ENCODE measurements at places on chromosomes 16 and 17.

- no peak for DNase-seq
Observed at GRCh38 chr16:16147316-16147999, 75.8 kb downstream of the ABCC6 start.

GRCh38 chr16:3771513-3771912, 54.2 kb upstream of the TRAP1 start:
- DNase-seq = no peak

DNA sequence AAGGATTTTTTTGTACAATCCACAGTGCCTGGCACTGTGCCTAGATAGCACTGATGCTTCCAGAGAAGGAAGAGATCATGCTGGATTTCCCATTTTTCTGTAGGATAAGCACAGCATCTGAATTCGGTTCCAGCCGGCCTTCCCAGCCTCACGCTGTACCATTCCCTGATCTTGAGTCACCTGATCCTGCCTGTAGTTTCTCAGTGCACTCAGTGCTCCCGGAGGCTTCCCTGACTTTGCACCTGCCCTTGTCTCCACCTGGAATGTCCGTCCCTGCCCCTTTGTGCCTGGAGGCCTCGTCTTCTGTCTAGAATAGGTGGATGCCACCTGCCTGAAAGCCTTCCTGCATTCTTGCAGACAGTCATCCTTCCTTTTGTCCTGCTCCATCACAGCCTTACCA, 179.9 kb downstream of the CCDC182 start:
- no peak for DNase-seq

DNA sequence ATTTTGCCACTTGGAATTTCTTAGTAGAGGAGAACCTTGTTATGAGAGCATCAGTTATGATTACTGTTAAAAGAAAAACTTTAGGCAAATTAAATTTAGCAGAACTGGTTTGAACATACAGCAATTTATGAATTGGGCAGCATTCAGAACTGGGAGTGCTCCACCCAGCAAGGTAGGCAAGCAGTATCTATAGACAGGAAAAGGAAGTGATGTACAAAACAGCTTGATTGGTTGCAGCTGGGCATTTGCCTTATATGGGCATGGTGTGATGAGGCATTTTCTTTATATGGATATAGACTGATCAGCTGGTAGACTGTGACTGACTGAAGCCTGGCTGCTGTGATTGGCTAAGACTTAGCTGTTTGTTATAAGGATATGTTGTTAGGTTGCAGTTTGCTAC, 17.6 kb upstream of the CYLD start:
- no peak for DNase-seq

Measured in keratinocyte (primary cell).